NCI-H460 (cell line): ENCODE measurements at places on chromosomes 1 and 21. TPM values are rescaled to one million over a fixed set of nuclear protein-coding genes. Genes with fewer than 3 reads are reported as not detected.
A peak's percentile ranks its signal among the peaks of the same experiment; 100 is the strongest.

Gene OLIG2
- total RNA-seq, result not detected in 2 replicates

GRCh38 chr1:31441073-31441472 lies 28.1 kb downstream of the SERINC2 start:
- DNase-seq, result no peak

- DNase-seq, result no peak
Measured at GRCh38 chr1:34262921-34263320, 86.2 kb downstream of the C1orf94 start.

GRCh38 chr21:39728341-39728740 lies 16.6 kb upstream of the IGSF5 start:
- DNase-seq, result no peak

Gene RPE65
- 4.1 and 5.0 TPM in 2 replicates for total RNA-seq

Gene SERTAD4
- total RNA-seq, result 0.22 and 0.29 TPM in 2 replicates

GRCh38 chr21:46148106-46148505 lies 7.3 kb downstream of the FTCD start:
- no peak for DNase-seq

DNA sequence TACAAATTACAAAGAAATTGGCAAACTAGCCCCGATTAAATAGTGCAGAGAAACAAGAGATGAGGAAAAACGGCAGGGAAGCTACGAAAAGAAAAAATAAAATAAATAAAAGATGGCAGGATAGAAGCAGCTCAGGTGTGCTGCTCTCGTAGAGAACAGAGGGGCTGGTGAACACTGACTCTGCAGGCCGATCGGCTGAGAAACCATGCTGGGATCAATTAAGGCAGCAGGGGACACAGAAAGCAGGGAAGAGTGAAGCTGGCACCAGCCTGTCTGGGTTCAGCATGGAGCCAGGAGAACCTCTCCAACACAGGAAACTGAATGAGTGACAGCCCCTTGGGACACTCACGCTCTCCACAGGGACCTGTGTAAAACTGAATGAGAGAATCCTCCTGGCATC lies 39.5 kb upstream of the TMPRSS15 start:
- DNase-seq, result no peak

DNA sequence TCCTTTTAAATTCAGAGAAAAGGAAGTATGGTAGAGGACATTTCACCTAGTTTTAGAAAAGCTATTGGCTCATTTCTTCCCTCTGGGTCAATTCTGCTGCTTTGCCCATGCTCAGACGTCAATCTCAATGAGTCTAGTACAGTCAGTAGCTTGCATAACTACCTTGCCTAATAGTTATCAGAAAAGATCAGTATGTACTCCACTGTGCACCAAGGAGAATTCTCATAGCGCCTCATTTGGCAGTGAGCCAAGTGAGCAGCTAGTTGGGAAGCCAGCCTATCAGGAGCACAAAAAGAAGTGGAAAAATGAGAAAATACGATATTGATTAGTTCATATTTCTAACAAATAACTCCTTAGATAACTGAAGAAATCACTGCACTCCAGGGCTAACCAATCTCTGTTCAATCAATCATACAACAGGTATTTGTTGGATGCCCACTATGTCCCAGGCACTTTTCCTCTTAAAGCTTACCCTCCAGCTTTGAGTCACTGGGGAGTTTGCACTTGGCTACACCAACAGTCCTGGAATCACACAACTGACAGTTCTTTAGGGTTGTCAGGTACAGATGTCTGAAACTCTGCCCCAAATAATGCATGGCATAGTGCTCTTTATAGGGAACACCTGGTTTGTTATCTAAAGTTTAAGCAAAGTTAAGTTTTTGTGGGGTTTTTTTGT lies 50.2 kb downstream of the PRDX6 start:
- DNase-seq, result peak; percentile 18

- no peak for DNase-seq
Measured at GRCh38 chr1:11046270-11046566, 821 bp downstream of the MASP2 start.

GRCh38 chr1:183101841-183102276 lies 78.6 kb downstream of the LAMC1 start:
- no peak for DNase-seq

DNA sequence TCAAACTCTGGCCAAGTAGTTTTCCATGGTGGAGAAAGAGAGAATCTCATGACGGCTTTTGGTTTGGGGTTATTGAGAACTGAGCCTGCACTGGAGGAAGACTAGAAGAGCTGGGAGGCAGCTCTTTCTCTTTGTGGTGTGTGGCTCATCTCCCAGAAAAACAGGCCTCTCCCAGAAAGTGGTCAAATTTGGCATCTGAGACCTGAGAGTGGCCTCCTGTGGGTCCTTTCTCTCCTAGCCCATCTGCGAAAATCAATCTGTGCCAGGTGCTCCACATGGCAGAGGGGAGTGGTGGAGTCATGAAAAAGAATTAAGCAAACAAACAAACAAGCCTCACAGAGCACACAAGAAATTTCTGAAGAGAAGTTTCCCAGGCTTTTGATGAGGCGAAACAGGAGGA lies 305.0 kb downstream of the ST6GALNAC3 start:
- no peak for DNase-seq

DNA sequence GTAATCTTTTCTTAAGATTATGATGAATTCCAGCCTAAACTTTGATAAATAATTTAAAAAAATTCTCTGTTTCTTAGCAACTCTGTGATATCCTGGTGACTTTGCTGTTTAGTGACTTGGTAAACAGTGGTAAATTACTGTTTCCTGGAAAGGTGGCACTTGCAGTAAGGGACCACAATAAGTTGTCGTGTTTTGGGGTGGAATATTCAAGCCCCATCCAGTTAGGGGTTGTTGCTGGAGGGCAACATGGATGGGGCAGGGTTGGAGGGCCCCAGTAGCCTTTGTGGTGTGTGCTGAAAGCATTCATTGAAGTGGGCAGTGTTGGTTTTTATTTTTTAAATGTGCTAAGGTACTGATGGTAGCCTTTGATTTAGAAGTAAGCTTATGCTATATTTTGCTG lies 30.3 kb downstream of the PRDM2 start:
- no peak for DNase-seq

- DNase-seq, result peak; percentile 35
Measured at GRCh38 chr1:90721210-90722194, 4.4 kb upstream of the BARHL2 start.

Gene CCDC30
- 0.09 and 0.84 TPM in 2 replicates for total RNA-seq

- peak; percentile 26 for DNase-seq
Measured at GRCh38 chr1:242523719-242524570, 552 bp downstream of the PLD5 start.

DNA sequence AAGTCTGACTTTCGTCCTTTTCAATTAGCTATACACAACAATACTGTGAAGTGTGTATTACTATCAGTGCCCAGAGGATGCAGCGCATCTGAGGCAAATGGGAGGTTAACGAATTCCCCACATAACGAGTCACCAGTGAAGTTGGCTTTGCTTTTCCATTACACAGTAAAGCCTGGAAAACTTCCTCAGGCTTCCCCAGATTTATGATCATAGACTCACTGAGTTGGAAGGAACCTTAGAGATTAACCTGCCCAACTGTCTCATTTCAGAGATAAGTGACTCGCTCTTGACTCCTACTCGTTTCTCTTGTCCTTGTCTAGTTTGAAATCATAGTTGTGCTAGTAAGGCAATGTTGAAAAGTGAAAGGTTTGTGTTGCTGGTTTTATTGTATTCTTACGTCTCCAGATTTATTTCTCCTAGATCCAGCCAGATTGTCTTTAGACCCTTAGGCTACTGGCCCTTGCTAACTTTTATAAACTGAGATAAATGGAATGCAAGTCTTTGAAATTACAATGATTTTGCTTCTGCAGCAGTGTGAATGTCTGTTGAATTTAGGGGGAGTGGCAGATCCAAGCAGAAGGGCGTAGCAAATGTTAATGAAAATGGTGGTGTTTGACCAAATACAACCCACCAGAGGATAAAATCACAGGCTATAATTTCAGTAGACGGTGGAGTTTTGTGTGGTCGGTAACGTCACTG lies 17.3 kb downstream of the S1PR1 start:
- DNase-seq, result no peak

GRCh38 chr1:23483321-23484252 lies at the start of gene ASAP3:
ASAP3 (minus strand) TSS chr1:23484179; CDS start chr1:23484133, 46 bp downstream.
- DNase-seq, result no peak

GRCh38 chr1:245937316-245938045 lies 569.6 kb downstream of the SMYD3 start:
- no peak for DNase-seq

Gene LINGO4
- not detected in 2 replicates for total RNA-seq

Gene CD55
- total RNA-seq, result 1,455 and 1,516 TPM in 2 replicates

Gene IFNLR1
- total RNA-seq, result 2.6 and 3.2 TPM in 2 replicates

Gene COL18A1
- total RNA-seq, result 3.7 and 3.9 TPM in 2 replicates

DNA sequence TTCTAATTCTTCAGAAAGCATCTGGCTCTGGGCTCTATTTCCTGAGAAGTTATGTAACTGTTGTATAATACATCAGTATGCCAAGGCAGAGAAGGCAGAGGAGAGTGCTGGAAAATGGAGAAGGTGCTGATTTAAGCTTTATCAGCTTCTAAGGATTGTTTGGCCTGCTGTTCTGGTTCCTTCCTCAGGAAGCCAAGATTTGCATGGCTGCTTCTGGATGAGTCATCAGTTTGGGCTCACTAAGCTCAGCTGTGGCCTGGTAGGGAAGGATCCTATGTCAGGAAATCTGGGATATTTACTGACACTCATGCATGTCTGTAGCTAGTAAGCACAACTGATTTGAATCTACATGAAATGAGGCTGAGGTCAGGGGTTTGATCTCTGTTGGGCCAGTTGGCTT lies 73.2 kb upstream of the ADGRL4 start:
- no peak for DNase-seq

- DNase-seq, result no peak
Measured at GRCh38 chr1:181647314-181648035, 164.2 kb downstream of the CACNA1E start.

DNA sequence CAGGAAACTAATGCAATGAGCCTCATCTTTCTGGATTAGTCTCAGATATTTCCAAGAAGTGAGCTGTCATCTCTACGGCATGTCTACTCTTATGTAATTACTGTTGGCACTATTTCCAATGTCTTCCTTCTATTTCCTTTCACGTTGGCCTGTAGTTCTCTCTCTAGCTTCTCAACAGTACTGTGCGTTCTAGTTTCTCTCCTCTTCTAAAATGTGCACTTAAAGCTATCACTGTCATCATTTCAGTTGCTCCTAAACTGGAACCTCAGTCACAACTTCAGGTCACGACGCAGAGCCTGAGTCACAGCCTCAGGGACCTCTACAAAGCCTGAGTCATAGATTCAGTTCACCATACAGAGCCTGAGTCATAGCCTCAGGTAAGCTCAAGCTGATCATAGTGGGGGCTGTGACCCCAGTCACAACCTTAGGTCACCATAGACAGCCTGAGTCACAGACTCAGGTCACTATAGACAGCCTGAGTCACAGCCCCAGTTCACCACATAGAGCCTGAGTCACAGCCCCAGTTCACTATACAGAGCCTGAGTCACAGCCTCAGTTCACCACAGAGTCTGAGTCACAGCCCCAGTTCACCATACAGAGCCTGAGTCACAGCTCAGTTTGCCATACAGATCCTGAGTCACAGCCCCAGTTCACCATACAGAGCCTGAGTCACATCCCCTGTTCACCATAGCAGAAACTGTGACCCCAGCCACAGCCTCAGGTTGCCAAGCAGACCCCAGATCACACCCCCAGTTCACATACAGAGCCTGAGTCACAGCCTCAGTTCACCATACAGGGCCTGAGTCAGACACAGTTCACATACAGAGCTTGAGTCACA lies 13.0 kb downstream of the WNT9A start:
- DNase-seq, result peak; percentile 68
